ENCODE measurements at places on chromosomes 16 and 17.

DNA sequence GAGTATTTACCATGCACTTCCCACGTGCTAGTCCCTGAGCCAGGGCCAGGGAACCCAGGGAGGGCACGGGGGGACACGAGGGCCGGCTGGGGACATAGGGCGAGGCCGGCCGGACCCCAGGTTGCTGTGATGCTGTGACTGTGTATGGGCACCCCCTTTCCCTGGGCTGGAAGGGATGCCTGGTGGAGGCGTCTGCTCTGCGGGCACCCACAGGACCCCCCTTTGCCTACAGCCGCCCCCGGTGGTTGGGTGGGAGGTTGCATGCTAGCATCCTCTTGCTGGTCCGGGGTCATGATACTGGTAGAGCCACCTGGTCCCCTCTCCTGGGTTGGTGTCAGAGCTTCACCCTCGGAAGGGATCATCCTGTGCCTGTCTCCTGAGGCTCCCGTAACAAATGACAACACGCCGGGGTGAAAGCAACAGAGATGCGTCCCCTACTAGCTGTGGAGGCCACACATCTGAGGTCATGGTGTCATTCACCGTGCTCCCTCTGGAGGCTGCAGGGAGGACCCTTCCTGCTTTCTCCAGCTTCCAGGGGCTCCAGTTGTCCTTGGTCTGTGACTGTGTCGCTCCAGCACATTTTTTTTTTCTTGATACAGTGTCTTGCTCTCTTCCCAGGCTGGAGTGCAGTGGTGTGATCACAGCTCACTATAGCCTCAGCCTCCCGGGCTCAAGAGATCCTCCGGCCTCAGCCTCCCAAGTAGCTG is 3.1 kb upstream of the CIAO3 start:
- DNase-seq: no peak

- no peak for DNase-seq
These were observed 7.3 kb downstream of the RGS11 start for GRCh38 chr16:268141-269053.

DNA sequence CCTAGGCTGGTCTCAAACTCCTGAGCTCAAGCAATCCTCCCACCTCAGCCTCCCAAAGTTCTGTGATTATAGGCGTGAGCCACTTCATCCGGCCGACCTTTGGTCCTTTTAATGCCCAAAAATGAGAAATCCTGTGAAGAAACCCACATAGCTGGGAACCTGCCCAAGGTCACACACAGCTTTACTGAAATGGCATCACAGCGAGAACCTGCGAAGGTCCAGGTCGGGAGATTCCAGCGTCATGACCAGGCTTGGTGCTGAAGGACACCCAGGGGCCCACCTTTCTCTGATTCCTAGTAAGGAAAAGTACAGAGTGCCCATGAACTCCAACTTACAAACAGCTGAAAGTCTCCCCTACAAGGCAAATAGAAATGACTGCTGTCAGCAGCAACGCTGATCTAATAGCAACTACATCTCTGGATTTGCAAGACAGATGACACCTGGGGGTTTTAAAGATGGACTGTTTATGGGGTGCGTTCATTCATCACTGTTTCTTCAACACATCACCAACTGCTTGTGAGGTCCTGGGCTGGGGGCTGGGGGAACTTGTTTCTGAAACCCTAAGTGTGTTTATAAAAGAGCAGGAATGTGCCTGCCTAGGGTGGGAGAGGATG is 24.5 kb upstream of the DNAH17 start:
- DNase-seq: no peak

- peak; percentile 58 for DNase-seq
These were observed 7.4 kb upstream of the TMEM220 start for GRCh38 chr17:10737168-10737622.

DNA sequence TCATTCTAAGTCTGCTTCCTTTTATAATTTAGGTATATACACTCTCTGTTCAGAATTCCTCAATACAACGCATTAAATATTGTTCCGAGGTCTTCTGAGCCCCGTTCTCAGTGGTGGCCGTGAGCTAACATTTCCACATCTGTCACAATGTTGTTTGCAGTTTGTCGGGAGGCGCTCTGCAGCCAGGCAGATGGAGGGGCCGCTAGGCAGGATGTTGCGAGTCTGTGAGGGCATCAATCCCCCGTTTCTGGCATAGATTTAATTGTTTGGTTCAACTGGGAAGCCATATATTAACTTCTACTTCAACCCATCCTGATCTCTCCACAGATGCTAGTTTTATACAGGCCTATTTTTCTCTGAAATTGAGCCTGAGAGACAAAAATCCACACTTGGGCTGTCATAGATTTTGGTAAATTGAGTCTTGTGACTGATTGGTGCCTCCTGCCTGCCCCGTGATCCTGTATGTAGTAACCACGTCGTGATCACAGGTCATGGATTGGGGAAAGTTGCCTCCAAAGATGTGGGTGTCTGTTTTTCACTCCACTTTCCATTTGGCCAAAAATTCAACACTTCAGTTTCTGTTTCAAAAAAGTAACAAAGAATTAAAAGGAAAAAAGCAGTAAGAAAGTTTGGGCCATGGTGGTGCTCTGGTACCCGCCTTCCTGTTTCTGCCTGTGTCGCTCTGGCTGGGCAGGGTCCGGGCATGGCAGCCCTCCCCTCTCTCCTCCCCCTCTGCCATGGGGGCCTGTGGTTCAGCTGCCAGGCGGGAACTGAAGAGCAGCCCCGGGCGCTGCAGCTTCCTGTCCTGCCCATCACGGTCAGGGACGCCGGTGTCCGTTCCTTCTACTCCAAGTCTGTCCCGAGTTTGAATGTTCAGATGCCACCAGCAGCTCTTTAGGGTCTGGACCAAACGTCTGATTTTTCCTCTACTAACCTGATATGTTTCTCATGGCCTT is 41.5 kb downstream of the RPTOR start:
- DNase-seq: no peak
